Activated naive CD4-positive, alpha-beta T cell (primary cell): ENCODE measurements at places on chromosomes 5 and 9.

- DNase-seq = no peak
Measured at GRCh38 chr9:130297371-130297770, 31.8 kb downstream of the HMCN2 start.

- DNase-seq = no peak
Measured at GRCh38 chr5:146101646-146102045, 3.7 kb downstream of the PLAC8L1 start.

GRCh38 chr5:115393239-115393638, 96.8 kb upstream of the CCDC112 start:
- DNase-seq = no peak

- DNase-seq = no peak
Measured at GRCh38 chr9:224582-225520, 10.2 kb downstream of the DOCK8 start.

- DNase-seq = no peak
Measured at GRCh38 chr5:16291474-16291873, 111.9 kb upstream of the MARCHF11 start.

DNA sequence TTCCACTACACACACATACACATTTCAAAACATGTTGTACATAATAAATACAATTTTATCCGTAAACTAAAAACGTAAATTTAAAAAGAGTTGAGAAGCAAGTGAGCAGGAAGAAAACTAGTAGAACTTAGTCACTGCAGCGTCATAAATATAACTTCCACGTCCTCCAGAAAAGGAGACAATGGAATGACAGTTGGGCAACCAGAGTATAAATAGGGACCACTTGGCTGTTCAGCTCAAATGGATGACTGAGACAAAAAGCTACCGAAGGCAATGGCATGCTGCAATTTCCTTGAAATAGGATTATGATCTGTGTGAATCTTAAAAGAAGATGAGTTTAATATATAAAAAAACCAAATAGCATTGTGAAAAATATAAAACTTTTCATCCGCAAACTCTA, 438.5 kb upstream of the RGMB start:
- DNase-seq = no peak

- DNase-seq = no peak
Measured at GRCh38 chr5:142664636-142665035, 21.3 kb downstream of the FGF1 start.

DNA sequence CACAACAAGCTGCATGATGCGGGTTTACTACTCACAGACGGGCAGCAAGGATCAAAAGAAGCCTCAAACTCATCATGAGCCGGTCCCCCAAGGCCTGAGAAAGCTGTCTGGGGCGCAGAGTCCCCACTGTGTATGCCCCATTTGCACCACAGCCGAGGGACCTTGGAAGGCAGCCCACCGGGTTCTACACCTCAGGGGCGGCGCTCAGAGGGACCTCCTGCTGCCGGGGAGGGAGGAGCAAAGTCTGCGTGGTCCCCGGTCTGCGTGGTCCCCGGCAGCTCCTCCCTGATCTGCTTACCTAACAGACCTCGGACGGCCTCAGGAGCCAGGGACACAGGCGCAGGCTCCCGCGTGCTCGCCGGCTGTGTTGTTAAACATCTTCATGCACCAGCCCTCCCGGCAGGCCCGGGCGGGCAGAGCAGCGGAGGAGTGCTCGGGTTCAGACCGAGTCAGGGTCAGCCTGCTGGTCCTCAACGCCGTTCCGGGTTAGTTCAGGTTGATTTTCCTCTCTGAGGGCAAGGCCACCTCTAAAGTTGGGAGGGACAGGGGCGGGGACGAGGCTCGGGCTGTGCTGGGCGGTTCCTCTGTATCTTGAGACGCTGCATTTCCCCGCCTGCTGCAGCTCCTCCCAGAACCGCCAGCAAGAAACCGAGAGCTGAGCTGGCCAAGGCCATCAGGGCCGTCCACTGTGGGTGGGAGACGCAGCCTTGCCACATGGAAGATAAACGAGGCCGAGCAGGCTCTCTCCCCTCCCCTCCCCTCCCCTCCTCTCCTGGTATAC, 74.6 kb downstream of the MRPL36 start:
- no peak for DNase-seq
